ENCODE measurements at places on chromosomes 2 and 18. TPM values are rescaled to one million over a fixed set of nuclear protein-coding genes. Genes with fewer than 3 reads are reported as not detected.

The GPBAR1 gene
- 0.10 TPM for total RNA-seq

- DNase-seq, result no peak
- peaks cover 7% of the 10 kb centered on the region for H3K4me1 ChIP-seq
- peaks cover 18% of the 10 kb centered on the region for H3K27me3 ChIP-seq
- H3K27ac ChIP-seq, result no peak overlapping the region
- H3K4me3 ChIP-seq, result no peak overlapping the region
Observed at GRCh38 chr2:29323961-29324360, 208.7 kb downstream of the CLIP4 start.

The LNPK gene
- 23.9 TPM for total RNA-seq

The SP140L gene
- 44.7 TPM for total RNA-seq

GRCh38 chr2:95207111-95207961, at the start of gene ZNF892:
Gene ZNF892 (plus strand): TSS chr2:95207521. CDS start chr2:95207816, 295 bp downstream.
- DNase-seq, result peak; percentile 86
- H3K4me1 ChIP-seq, result peaks cover 12% of the 10 kb centered on the region
- peaks cover 31% of the 10 kb centered on the region for H3K36me3 ChIP-seq
- peak within 1 kb of the TSS; percentile 88 for H3K4me3 ChIP-seq
- H3K27me3 ChIP-seq, result no peaks in the 10 kb centered on the region

The ALPG gene
- not detected for total RNA-seq

- H3K36me3 ChIP-seq, result peaks cover 2% of the 10 kb centered on the region
- H3K4me3 ChIP-seq, result no peak overlapping the region
- DNase-seq, result no peak
- H3K27ac ChIP-seq, result no peak overlapping the region
- H3K27me3 ChIP-seq, result no peaks in the 10 kb centered on the region
- peaks cover 19% of the 10 kb centered on the region for H3K4me1 ChIP-seq
Observed at GRCh38 chr2:112540906-112541305, 1.4 kb upstream of the POLR1B start.

GRCh38 chr2:232321156-232321816, 57.3 kb upstream of the ALPP start:
- H3K27ac ChIP-seq, result peak overlapping the region; percentile 79
- peaks cover 63% of the 10 kb centered on the region for H3K4me1 ChIP-seq
- H3K36me3 ChIP-seq, result no peaks in the 10 kb centered on the region
- H3K27me3 ChIP-seq, result no peaks in the 10 kb centered on the region
- DNase-seq, result peak; percentile 83

DNA sequence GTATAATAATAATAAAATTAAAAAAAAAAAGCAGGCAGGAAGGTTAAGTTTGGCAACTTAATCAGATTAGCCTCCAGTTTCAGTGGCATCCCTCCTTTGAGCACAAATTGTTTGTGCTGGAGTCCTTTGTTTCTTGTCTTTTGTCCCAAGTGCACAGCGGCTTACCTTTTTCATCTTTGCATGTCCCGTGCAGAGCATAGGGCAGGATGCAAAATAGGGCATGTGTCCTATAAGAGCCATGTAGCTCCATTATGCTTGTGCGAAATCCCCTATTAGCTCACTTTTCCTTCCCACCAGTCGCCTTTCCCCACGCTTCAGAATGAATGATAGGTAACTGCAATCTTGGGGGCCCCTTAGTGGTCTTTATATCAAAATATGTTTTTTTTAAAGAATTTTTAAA, 216.8 kb downstream of the TSN start:
- DNase-seq, result no peak
- H3K4me3 ChIP-seq, result no peak overlapping the region
- no peaks in the 10 kb centered on the region for H3K27me3 ChIP-seq
- H3K27ac ChIP-seq, result no peak overlapping the region

GRCh38 chr2:95352310-95353054, 50.0 kb upstream of the FAHD2A start:
- no peaks in the 10 kb centered on the region for H3K4me1 ChIP-seq
- no peaks in the 10 kb centered on the region for H3K36me3 ChIP-seq
- H3K27ac ChIP-seq, result no peak overlapping the region
- DNase-seq, result no peak
- H3K27me3 ChIP-seq, result peaks cover 15% of the 10 kb centered on the region
